NT2/D1 (cell line): ENCODE measurements at places on chromosomes 13 and 19.

- DNase-seq, result no peak
Observed at GRCh38 chr19:46785980-46786235, 2.5 kb downstream of the SLC1A5 start.

- no peak for DNase-seq
Observed at GRCh38 chr13:46281779-46282178, 70.1 kb downstream of the LRRC63 start.

GRCh38 chr19:533364-534058 lies 2.0 kb downstream of the CDC34 start:
- DNase-seq, result no peak

DNA sequence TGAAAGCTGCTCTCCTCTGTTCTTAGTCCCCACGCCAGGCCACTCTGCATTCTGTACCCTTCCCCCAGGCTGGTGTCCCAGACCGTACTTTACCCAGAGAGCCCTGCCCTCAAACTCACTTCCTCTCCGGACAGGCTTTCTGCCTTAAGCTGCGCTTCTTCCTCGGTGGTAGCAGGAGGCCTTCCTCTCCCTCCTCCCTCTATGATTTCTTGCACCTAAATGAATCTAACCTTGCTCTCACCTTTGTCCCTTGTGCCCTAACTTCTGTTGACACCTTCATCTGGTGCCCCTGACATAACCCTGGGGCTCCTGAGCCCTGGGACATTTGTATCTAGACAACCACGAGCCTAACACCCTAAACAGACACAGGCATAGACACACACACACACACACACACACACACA lies 29.6 kb upstream of the CEACAM21 start:
- DNase-seq, result no peak
